Fibroblast of skin of abdomen (primary cell): ENCODE measurements at places on chromosomes 4 and X.

DNA sequence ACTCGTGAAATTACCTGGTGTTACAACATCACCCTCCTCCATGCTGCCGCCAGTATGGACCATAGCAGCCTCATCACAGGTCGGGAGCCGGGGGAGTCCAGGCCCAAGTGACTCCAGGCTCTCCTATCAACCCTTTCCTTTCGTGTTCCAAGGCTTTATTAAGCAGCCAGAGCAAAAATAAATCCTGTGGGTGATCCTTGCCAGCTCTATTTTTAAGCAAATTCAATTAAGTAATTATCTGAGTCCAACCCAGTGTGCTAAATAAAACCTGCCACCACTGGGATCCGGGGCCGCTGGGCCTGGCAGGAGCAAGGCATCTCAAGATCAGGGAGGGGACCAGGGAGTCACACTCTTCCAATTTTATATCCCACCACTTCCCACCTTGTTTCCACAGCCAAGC lies 80.7 kb upstream of the PRPS1 start:
- no peak for DNase-seq

- peak; percentile 88 for DNase-seq
These were observed 132.1 kb upstream of the LDB2 start for GRCh38 chr4:17030543-17030942.

DNA sequence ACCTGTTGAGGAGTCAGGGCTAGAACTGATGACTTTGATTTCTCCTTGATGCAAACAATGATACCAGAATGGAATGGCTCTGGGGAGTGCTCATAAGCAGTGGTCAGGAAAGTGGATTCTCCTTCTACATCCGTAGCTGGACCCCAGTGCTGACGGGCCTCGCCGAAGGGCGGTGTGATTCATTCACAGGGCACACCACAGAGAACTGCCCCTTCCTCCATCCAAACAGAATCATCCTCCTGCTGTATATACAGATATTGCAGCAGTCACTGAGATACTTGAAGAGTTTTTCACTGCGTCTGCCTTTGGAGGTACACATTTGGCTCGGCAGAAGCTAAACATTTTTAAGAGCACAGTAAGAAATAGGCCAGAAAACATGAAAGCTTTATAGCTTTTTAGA lies 7.3 kb upstream of the DCTD start:
- no peak for DNase-seq

DNA sequence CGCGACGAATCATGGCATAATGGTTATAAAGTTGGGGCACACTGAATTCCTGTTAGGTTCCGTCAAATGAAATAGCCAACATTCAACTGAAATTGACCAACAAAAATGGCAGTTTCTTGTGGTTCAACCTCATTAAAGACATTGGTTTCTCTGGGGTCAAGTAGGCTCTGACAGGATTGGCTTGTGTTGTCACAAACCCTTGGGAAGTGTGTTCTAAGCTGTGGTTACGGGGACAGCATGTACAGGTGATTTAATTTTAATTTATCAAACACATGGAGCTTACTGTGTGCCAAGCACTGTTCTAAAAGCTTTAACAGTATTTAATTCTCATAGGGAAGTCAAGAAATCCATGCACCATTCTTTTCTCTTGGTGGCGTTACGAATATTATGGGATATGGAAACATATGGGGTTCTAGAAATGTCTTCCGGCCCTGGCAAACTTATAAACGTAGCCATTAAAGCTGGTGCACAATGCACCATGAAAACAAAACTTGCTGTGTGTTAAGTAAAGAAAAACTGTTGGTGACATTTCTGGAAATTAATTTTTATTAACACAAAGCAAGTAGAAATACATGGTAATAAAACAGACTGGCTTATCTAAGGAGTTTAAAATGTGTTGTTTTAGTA lies 891 bp downstream of the XK start:
- no peak for DNase-seq

- DNase-seq = no peak
These were observed 66.8 kb upstream of the NKX1-1 start for GRCh38 chr4:1472911-1473518.

GRCh38 chr4:90444904-90445303 lies 317.7 kb downstream of the CCSER1 start:
- DNase-seq = no peak

DNA sequence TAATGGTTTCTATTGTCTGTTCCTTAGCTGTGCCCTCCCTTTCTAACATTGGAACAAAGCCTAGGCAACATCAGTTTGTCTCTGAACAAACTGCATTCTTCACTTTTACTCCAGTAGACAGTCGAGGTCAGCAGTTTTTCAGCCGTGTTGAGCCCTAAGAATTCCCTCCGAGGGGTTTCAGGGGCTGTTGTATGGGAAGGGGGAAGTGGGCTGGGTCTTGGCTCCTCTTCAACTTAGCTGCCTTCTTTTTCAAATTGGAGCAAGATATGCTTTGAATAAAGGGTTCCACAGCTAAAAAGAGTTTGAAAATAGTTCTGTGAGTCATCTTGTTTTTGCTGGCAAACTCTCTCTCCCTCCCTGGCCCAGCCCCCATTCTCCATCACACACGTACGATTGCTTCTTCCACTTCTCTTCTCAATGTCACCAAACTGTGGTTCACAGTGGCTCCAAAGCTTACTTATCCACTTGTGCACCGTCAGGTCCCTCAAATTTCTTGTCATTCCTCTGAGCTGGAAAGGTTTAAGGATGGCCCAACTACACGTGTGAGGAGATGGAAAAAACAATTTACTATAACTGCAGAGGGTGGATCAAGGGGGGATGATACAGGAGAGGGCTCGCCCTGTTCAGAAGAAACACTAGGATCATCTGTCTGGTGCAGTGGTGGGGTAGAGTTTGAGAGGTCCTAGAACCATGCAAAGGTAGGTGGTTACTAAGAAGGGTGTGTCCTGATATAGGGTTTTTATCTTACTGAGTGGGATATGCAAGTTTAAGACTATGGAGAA lies 9.2 kb upstream of the MAML3 start:
- DNase-seq = peak; percentile 65

DNA sequence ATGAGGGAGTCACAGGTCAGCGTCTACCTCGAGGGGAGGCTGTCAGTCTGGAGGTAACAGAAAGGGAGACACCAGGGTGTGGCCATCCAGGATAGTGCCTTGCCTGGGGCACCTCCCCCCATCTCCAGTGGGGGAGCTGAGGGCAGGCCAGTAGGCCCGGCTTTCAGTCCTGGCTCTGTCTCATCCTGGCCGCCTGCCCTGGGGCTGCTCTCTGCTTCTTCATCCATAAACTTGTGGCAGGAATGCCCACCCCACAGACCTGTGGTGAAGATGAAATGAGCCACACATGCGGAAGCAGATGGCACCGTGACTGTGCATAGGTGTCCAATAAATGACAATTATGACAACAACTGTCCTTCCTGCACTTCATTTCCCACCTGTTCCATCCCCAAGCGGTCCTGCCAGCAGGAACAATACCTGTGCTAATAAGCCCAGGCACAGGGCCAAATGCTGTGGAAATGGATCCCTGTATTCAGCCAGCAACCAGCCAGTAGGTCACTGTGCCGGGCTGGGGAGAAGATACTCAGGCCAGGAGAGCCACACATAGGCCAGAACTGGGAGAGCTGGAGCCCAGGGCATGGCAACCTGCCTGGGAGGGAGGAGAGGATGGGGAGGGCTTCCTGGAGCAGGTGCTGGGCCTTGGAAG lies 30.2 kb downstream of the TRO start:
- DNase-seq = no peak

DNA sequence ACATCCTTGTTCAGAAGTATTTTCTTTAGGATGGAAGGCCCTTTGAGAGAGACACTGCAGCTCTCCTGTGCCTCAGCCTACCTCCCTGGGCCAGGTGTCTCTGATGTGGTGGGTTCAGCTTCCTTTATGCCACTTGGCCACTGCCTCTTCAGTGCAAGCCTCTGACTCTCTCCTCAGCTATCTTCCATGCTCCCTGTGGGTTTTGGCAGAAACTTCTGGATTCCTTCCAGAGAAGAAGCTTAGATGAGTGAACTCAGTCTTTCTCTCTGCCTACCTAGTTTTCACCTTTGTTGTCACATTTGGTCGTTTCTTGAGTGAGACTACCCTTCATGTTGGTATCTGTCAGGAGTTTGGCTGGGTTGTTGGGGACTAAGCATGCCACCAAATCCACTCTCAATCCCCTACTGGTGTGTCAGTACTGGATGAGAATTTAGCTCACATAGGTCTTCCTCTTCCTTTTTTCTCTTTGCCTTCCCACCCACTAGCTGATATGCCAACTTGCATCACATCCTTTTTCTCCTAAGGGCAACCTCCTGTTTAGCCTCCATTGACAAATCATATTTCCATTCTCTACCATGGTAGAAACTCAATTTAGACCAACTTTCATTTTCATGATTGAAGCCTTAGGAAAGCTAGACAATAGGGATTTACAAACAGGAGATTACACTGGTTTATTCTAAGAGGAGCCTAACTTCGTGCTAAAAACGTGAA lies 32.0 kb downstream of the IL15 start:
- peak; percentile 28 for DNase-seq

GRCh38 chr4:88957570-88957969 lies 99.4 kb downstream of the FAM13A start:
- DNase-seq = no peak

- DNase-seq = no peak
These were observed 66.9 kb upstream of the CAPN6 start for GRCh38 chrX:111337067-111337637.

- DNase-seq = peak; percentile 28
These were observed 17.7 kb upstream of the AP1AR start for GRCh38 chr4:112213856-112214255.

DNA sequence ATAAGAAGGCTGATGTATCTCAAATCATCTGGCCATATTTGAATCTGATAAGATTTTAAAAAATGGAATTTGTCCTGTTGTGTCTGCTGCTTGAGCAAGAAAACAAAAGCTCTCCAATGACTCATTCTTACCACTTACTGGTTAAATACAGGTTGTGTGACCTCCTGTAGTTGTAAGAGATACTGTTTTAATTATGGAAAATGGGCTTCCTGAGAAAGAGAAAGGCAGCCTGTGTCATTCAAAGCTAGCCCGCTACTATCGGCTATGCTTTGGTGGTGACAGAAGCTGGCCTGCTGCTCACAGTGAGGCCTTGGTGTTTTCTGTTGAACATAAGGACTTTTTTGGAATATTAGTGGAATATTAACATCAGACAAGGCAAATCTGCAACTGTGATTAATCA lies 1722.1 kb upstream of the PCDH10 start:
- no peak for DNase-seq

DNA sequence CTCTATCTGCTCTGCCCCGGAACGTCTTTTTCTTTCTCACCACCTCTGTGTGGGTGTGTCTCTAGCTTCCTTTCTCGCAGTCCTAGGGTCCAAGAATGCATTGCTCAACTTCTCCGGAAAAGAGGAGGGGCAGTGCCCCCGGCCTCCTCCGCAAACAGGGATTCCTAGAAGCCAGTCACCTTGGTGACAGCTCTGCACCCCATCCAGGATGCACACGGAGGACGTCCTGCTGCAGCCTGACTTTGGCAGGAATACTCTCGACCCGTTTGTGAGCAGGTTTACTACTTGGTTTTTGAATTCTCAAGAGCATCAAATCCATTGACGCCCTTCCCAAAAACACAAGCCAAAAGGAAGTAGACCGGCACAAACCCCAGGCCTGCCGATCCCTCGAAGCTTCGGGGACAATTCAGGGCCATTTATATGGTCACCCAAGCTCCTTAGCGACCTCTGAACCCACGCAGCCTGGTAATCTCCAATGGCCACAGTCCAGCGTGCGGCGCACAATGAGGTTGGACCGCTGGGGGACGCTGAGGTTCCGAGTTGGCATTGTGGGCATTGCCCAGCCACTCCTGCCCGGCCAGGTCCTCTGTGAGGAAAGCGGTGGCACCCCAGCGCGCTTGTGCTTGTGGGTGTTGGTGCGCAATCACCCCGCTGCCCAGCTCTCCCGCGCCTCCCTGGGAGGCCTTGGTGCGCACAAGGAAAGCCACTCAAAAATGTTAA lies 9.8 kb downstream of the NKX3-2 start:
- no peak for DNase-seq

GRCh38 chr4:164904941-164905340 lies 28.0 kb downstream of the APELA start:
- DNase-seq = no peak

DNA sequence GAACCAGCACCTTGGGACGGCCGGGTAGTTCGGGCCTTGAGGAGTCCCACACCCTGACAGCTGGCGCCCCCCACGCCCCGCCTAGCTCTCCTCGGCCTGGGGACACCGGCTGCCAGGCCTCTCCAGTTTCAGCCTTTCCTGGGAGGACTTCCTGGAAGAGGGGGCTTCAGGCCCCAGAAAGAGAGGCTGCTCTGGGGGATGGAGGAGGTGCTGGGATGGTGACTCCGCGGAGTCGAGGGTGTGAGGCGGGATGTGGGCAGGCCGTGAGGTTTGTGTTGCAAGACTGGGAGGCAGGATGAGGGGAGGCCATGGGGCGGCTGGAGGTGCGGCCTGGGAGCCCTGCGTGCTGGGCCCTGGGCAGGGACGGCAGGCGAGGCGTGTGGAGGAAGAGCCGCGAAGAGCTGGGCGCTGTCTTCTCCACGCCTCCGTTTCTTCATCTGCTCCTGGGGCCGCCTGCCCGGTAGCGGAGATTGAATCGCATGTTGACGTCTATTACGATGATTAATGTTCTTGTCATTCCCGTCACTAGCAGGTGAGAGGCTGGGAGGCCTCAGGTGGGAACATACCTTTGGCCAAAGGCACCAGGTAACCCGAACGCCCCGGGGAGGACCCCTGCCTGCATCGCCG lies 918 bp upstream of the FGFRL1 start:
- peak; percentile 78 for DNase-seq

- DNase-seq = no peak
These were observed 427.7 kb upstream of the MAGEB2 start for GRCh38 chrX:29787656-29788055.

DNA sequence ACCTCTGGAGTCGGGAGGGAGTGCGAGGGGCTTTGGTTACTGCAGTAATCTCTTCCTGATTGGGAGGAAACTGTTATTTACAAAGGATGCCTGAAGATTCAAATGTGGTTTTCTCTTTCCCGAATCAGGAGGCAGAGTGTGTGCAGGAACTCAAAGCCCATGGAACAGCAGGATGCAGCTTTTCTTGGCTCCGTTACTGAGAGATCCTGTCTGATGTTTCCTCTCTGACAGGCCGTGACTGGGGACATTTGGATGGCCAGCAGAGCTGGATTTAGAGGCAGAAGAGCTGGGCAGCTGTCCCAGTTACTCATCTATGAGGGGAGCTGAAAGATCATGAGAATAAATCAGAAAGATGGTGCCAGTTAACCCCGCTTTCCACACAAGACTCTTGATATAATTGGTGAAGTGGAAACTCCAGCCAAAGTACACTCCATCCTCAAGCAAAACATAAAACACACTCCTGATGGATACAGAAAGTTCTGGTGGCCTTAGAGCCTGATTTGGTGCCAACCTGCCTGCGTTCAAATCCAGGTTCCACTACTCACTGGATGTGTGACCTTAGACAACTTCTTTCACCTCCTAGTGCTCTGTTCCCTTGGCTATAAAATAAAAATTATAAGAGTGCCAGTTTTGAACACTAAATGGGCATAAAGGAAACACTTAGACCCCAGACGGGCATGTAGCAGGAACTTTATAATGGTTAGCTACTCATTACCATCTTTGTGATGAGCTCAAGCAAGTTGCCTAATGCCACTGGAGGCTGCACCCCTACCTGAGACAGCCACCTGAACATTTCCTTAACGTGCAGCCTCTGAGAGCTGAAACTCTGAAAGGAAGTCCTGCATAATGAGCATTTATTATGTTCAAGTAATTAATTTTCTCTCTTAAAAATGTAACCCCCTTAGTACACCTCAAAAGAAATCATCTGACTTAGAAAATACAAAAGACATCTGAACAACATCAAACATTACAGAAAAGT lies 349.0 kb upstream of the GATB start:
- peak; percentile 12 for DNase-seq

GRCh38 chr4:173536808-173537429 lies 6.9 kb upstream of the HAND2 start:
- no peak for DNase-seq

GRCh38 chrX:43743100-43743822 lies 87.2 kb downstream of the MAOA start:
- no peak for DNase-seq
